ENCODE measurements at places on chromosomes 3 and 15.

- DNase-seq: no peak
These were observed 51.8 kb downstream of the TMEM108 start for GRCh38 chr3:133089906-133090485.

DNA sequence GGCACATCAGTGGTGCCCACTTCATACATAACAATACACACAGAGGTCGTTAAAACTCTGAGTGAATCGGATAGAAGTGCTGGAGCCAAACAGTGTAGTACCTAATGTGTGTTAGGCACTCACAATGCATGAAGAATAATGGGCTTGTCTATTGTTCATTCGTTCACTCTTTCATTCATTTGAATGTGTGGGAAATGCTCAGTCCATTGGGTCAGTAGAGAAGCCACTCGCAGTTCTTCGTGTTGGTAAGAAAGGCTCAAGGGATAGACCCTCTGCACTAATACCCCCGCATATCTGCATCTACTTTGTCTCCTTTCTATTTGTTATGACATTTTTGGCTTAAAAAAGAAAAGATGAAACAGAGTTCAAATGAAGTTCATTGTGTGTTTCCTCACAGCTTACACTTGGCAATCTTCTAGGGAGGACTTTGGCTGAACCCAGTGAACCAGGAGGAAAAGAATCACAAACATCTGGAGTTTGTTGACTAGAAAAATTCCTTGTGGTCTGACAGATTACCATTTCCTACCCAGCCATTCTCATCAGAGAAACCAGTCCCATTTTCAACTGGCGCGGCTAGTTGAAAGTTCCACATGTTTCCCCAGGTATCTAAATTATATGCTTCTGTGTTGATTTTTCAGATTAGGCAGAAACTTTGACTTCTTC lies 32.8 kb upstream of the MFSD1 start:
- DNase-seq: no peak

- DNase-seq: no peak
These were observed 51.0 kb downstream of the CACNA1D start for GRCh38 chr3:53545310-53545995.

- DNase-seq: no peak
These were observed 1615.8 kb downstream of the SI start for GRCh38 chr3:163462446-163462845.

GRCh38 chr15:85891470-85891869 lies 96.7 kb upstream of the KLHL25 start:
- no peak for DNase-seq

DNA sequence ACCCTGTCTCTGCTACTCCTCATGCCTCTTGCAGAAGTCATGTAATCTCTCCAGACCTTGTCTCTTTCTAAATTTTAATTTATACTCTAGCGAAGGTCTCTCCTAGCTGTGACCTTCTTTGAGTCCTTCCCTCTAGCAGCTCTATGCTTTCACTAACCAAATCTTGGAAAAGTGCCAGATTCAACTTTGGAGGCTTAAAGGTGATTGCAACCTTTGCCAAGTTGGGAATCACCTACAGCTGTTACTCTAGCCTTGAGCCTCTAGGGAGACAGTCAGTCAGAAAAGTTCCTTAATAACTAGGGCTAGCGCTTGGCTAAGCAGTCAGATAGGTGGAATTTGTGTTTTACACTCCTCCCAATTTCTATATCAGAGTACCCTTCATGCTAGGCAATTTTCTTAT lies 46.1 kb upstream of the ABI3BP start:
- DNase-seq: no peak

GRCh38 chr15:74642734-74643664 lies 27.4 kb downstream of the CLK3 start:
- DNase-seq: no peak

DNA sequence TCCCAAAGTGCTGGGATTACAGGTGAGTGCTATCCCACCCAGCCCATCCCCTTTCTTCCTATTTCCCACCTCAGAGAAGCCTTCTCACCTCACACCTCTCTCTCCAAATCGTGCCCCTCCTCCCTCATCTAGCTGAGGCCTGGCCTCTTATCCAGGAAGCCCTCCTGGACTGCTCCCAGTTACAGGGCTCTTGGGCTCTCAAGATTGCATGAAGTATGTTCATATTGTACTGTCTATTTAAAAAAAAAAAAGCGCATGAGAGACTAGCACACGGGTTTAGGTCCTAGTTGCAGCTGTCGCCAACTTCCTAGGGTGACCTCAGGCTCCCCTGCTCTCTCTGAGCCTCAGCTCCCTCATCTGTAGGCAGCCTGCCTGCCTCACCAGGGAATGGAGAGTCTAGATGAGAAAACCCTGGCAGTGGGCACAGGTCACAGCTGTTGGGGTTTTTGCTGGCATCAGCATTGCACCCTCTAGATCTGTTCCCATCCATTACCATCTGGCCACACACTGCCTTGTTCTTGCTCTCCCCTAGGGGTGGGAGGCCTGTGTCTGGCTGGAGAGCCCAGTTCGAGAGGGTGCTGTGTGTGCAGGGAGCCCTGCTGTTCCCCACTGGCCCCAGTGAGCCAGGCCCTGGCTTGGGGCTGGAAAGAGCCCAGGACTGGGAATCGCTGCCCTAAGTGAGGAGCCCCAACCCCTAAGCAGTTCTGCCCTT lies 24.2 kb upstream of the C15orf39 start:
- DNase-seq: no peak

- DNase-seq: no peak
These were observed 3.5 kb downstream of the NAALADL2 start for GRCh38 chr3:174862666-174863065.

DNA sequence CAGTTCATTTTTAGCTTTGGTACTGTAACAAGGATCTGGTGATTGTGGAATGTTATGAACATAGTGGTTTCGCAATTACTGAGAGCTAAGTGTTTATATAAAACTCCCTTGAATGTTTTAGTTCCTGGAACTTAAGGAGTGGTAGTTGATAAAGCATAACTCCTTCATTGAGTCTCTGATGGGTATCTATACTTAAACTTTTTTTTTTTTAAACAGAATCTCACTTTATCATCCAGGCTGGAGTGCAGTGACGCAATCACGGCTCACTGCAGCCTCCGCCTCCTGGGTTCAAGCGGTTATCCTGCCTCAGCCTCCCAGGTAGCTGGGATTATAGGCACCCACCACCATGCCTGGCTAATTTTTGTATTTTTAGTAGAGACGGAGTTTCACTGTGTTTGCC lies 11.3 kb downstream of the PRKCI start:
- DNase-seq: no peak

- DNase-seq: no peak
These were observed 36.9 kb downstream of the THRB start for GRCh38 chr3:24457719-24458118.
